Cardiac fibroblast (primary cell): ENCODE measurements at places on chromosomes 7 and 10.

GRCh38 chr10:76906256-76906655 lies 731.4 kb downstream of the KCNMA1 start:
- DNase-seq = no peak

- DNase-seq = no peak
These were observed 118.4 kb downstream of the NSUN6 start for GRCh38 chr10:18532881-18533535.

DNA sequence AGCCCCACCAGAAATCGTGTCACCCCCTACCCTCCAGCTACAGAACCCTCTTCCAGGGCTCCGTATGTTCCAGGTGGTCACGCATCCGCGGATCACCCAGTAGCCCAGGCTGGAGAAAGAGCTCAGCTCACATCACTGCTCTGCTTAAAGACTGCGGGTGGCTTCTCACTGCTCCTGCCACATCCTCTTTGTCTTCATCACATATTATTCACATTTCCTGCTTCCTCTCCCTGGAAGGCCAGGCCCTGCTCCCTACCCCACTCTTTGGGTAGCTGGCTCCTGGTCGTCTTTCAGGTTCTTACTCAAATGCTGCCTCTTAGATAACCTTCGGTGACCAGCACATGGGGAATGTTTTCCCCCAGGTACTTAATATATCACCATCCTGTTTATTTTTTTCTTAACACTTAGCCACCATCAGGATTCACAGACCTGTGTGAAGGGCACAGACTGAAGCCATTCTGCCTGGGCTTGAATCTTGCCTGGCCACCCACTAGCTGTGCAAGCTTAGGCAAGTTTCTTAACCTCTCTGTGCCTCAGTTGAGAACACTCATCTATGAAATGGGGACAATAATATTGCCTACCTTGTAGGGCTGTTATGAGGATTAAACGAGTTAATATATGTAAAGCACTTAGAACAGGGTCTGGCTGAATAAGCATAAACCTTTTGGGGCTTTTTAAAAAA lies 307.8 kb downstream of the PRPF18 start:
- DNase-seq = peak; percentile 26

DNA sequence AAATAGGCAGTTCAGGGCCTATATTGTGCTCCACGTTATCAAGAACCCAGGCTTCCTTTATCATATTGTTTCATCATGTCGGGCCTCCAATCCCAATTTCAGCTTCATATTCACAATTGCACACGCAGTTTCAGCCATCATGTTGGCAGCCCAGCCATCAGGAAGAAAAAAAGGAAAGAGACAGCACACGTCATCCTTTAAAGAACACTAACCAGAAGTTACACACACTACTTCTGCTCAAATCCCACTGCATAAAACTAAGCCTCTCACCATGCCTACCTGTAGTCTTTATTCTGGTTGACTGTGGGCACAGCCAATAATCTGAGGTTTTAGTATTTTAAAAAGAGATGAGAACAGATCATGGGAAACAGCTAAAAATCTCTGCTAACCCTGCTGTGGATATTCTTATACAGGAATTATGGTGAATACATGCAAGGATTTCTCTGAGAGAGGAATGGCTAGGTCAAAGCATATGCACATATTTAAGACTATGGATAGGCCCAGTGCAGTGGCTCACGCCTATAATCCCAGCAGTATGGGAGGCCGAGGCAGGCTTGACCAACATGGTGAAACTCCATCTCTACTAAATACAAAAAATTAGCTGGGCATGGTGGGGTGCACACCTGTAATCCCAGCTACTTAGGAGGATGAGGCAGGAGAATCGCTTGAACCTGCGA lies 534.4 kb downstream of the ETV1 start:
- no peak for DNase-seq

GRCh38 chr7:38574086-38574485 lies 57.1 kb downstream of the AMPH start:
- DNase-seq = no peak

DNA sequence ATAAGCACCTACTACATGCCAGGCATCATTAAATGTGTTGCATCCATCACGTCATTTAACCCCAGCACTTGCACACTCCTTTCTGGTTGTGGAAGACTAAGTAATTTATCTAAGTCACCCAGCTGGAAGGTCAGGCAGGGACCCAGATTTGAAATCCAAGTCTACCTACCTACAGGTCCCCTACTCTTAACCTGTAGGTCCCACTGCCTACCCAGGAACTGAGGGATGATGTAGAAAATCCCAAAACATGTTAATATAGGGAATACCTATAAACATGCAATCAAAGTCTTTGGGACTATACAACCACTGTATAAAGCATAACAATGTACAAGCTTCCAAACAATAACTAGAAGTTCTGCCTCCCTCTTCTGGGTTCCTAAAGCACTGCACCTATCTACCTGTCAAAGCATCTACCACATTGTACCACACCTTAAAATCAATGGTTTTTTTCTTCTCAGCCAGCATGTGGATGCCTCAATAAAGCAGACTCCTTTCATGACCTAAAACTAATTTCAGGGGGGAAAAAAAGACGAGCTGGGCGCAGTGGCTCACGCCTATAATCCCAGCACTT lies 5.6 kb downstream of the IL6 start:
- peak; percentile 55 for DNase-seq

DNA sequence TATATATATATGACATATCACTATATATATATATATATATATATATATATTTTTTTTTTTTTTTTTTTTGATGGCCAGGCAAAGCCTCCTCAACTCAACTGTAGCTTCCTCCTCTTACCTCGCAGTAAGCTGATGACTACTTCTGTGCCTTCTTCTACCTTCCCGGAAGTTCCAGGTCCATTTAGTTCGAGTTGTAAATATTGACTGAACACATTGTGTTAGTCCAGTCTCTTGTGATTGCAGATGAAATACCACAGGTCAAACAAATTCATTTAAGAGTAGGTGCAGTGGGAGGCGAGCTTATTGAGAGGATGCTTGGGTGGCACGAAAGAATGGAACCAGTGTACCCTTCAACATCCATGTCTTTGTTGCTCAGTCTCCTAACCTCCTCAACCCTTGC lies 144.6 kb downstream of the ST7 start:
- no peak for DNase-seq

- DNase-seq = no peak
These were observed 56.9 kb downstream of the RBM20 start for GRCh38 chr10:110700947-110701616.

- no peak for DNase-seq
These were observed 9.0 kb downstream of the SPOCK2 start for GRCh38 chr10:72079356-72079755.
